HFF-Myc (cell line): ENCODE measurements at places on chromosomes 3 and 15.

- DNase-seq: no peak
Observed at GRCh38 chr15:93452537-93453211, 363.7 kb upstream of the RGMA start.

DNA sequence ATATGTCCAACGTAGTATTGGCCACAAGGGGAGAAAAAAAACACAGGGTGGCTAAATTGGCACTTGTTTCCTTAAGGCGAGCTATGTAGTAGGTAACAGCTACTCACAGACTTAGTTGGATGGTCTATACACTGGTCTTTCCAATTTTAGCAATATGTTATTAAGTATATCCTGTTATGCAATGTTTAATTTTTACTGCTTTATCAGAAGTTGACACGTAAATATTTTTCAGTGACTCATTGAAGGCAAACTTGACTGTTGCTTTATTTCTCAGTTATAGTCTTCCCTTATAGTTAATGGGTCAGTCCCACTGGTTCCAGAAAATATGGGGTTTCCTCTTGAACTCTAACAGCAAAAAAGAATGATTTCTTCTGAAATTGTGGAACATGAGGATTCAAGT is 46.5 kb downstream of the ADPGK start:
- DNase-seq: no peak

DNA sequence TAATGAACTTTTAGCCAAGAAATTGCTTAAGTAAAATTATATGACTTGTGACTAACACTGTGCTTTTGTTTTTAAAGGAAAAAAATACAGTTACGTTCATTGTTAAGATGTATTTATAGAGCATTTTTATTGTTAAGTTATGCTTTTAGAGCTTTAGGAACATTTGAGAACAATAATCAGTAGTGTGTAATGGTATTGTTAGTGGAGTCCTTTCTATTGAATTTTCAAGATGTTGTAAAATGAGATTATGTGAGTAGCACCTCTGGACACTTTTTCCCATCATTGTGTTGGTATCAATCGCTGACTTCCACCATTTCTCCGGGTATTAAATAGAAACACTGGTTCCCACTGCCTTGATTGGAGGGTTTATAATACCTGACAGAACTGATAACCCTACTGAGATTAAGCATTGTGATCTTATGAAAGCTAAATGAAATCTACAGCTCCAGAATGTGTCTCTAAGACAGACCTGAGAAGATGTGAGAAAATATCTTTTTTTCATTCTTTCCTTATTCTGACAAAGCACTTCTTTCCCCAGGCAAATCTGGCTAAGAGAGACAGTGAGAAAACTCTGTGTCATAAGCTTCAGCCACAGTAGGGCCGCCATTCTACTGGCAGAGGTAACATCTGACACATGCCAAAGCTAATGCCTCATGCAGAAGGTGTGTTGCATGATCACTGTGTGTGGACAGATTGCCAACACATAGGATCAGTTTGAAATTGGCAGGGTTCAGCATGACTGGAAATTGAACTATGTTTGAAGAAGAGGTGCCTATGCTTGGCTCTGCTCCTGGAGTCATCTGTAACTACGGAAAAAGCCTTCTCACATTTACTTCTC is 610.8 kb downstream of the MECOM start:
- DNase-seq: no peak

DNA sequence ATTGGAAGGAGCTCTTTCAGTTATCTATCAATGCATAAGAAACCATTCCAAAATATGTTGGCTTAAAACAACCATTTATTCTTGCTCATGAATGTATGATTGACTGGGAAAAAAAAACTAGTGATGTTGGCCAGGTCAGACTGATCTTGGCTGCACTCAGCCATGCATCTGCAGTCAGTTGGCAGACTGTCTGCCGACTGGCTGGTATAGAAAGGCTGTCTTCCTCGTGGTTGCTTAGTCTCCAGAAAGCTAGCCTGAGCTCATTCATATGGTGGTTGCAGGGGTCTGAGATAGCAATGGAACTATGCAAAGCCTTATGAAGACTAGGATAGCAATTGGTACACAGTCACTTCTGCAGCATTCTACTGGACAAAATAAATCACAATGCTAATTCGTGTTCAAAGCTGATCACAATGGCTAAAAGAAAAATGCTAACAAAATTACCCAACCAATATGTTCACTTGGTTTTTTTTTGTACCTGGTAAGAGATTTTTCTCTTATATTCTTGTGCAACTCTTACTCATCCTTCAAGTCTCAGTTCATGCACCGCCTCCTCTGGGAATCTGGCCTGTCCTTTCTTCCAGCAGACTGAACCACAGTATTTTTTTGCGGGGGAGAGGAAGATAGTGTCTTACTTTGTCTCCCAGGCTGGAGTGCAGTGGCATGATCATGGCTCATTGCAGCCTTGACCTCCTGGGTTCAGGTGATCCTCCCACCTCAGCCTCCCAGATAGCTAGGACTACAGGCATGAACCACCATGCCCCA is 126.8 kb downstream of the KCNAB1 start:
- DNase-seq: no peak

DNA sequence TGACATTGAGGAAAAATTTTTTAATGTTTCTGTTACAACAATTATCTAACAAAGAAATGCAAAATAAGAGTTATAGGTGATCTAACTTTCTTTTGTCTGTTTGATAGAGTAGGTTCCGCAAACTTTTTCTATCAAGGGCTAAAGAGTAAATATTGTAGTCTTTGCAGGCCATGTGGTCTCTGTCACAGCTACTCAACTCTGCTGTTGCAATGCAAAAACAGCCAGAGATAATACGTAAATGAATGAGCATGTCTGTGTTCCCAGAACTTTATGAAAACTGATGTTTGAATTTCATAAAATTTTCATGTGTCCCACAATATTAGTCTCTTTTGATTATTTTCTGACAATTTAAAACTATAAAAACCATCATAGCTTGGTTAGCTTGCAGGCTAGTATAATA is 73.3 kb downstream of the SLC24A1 start:
- no peak for DNase-seq

DNA sequence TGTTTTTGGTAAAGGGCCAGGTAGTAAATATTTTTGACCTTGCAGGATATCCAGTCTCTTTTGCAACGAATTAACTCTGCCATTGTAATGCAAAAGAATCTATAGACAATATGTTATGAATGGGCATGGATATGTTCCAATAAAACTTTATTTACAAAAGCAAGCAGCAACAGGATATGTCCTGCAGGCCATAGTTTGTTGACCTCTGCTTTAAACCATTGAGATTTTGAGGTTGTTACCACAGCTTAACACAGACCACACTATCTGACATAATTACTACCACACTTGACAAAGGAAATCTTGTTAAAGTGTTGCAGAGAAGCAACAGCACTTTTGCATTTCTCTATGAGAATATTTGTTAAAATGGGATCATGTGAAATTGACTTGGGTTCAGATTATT is 349.3 kb downstream of the ERC2 start:
- no peak for DNase-seq

DNA sequence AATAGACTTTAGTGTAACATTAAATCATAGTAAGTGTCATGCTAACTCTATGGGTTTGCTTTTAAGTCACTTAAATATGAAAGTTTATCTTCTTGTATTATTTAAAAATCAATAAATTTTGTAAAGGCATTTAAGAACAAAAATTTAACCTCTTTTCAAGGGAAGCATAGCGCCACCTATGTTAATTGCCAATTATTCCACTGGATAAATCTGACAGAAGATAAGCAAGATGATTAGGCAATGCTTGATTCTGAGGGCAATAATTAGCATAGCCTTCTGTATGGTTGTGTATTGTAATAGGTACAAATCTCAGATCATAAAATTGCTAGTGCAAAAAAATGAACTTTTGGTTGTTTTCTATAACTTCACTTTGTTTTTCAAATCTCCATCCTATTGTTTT is 560.1 kb downstream of the GRM7 start:
- DNase-seq: no peak

GRCh38 chr3:8359133-8359532 is 142.5 kb upstream of the LMCD1 start:
- DNase-seq: no peak

GRCh38 chr3:156460206-156460611 is 94.7 kb downstream of the SSR3 start:
- no peak for DNase-seq

- DNase-seq: no peak
Observed at GRCh38 chr15:85408270-85408746, 27.9 kb downstream of the AKAP13 start.

GRCh38 chr3:171488479-171488878 is 28.3 kb upstream of the TNIK start:
- no peak for DNase-seq

DNA sequence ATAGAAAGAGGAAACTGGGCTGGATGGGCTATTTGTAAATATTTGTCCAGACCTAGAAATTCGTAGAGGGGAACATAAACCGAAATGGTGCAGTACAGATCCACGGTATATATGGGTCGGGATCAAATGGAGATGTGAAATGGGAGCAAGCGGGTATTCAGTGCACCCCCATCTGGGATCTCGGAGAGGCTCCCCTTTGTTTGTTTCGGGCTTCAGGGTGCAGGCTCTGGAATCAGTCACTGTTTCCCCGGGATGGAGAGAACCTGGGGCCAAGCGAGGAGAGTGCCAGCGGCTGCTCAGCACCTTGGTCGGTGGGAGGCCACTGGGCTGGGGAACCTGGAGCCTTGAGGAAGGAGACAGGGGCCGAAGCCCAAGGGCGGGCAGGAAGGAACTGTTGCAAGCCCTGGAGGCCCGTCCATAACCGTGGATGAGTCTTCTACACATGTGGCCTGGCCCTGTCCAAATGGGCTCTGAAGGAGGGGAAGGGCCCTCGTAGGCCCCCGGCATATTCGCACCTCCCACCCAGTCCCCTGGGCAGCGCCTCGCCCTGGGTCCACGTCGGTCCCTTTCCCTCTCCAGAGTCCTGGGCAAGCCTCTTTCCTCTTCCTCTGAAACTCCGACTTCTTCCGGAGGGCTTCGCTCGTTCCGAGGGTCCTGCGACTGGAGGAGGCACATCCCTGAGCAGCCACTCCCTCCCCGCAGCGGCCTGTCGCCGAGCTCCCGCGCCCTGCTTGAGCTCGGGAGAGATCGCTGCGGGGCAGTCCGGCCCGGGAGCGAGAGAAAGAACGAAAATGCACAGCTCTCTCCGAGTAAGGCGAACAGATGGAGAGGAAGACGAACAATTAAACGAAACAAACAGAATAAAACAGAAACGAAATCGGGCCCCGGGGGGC is 3.0 kb downstream of the ISL2 start:
- DNase-seq: no peak

- no peak for DNase-seq
Observed at GRCh38 chr15:34514251-34514670, 69.2 kb downstream of the GOLGA8B start.

GRCh38 chr3:184731786-184732537 is 20.1 kb upstream of the MAGEF1 start:
- DNase-seq: no peak

- no peak for DNase-seq
Observed at GRCh38 chr15:52101542-52102323, 10.8 kb downstream of the BCL2L10 start.

DNA sequence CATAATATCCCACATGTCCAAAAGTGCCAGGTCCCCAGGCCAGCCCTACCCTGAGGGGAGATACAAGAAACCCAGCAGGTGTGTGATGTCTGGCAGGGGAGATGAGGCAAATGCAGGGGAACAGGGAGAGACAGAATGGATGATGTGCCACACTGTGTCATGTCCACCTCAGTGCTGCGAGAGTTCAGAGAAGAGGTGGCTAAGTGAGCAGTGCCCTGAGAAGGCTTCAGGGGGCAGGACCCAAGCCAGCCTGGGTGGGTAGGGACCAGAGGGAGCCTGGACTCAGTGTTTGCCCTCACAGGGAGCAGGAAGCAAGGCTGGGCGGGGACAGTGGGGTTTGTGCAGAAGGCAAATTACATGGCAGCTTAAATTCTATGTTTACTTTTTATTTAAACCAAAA is 61.2 kb downstream of the KLHL6 start:
- DNase-seq: no peak

GRCh38 chr15:70066447-70066846 is 31.3 kb downstream of the TLE3 start:
- DNase-seq: no peak

DNA sequence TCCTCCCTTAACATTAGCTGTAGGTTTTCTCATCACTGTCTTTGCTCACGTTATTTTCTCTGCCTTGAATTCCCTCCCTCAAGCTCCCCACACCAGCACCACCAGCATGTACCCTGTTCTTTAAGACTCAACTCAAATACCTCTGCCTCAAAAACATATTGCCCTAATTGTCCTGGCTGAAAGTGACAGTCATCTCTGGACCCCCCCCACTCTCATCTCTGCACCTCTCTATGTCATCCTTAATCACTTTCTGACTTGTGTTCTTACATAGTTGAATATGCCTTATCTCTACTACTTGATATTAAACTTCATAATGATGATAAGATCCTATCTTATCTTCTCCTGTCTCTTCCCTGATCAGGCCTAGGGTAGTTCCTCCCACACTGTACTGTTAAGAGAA is 345.2 kb upstream of the TPRG1 start:
- DNase-seq: no peak

GRCh38 chr3:4302747-4303146 is 422 bp upstream of the SETMAR start:
- DNase-seq: no peak

DNA sequence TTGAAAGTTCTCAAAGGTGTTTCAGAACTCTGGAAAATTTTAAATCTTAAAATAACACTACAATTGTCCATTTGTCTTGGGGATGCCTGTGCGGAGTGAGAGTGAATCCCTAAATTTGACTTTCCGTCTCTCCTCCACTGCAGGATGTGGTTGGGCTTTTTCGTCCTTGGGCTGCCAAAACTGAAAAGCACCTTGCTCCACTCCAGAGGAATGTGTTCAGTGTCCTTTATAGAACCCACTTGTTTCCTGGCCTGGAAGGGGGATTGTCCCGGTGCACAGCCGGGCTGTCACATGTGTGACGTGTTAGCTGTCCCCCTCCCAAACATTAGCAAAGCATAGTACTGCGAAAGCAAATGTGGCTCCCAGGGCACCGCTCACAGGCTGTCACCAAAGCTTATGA is 69.6 kb upstream of the ATP10A start:
- no peak for DNase-seq

DNA sequence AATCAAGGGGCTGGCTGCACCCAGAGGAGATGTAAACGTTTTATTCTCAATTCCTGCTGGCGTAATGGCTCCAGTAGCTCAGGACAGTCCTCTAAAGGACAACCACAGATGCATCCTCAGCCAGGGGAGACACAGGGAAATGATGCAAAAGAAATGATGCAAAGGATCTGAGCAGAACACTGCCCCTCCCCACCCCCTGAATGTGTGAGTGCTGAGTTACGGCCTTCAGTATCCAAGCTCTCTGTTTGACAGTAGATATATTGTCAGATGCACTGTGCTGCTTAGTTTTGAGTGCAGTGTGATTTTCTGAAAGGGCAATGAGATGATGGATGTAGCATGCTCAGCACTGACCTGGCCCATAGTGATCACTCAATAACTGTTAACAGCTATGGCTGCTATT is 41.4 kb upstream of the CTDSPL start:
- no peak for DNase-seq
